Large intestine (tissue), 12 donors: ENCODE measurements at places on chromosomes 3 and 15. TPM values are rescaled to one million over a fixed set of nuclear protein-coding genes. Genes with fewer than 3 reads are reported as not detected.
A peak's percentile ranks its signal among the peaks of the same experiment; 100 is the strongest.

The ATP2B2 gene
- polyA plus RNA-seq = 1.5 TPM

GRCh38 chr3:94171954-94172353, 109.1 kb downstream of the NSUN3 start:
- H3K4me3 ChIP-seq = no peak overlapping the region
- H3K27me3 ChIP-seq = no peaks in the 10 kb centered on the region
- no peaks in the 10 kb centered on the region for H3K4me1 ChIP-seq
- H3K36me3 ChIP-seq = no peaks in the 10 kb centered on the region
- DNase-seq = no peak

GRCh38 chr3:21847005-21847404, 96.0 kb upstream of the ZNF385D start:
- H3K4me3 ChIP-seq = no peak overlapping the region
- no peak overlapping the region for H3K27ac ChIP-seq
- H3K27me3 ChIP-seq = no peaks in the 10 kb centered on the region
- no peak for DNase-seq
- no peaks in the 10 kb centered on the region for H3K36me3 ChIP-seq

GRCh38 chr3:52030714-52031310, 25.6 kb downstream of the DUSP7 start:
- no peak overlapping the region for H3K4me3 ChIP-seq
- no peak for DNase-seq
- H3K4me1 ChIP-seq = peaks cover 19% of the 10 kb centered on the region
- no peak overlapping the region for H3K27ac ChIP-seq
- H3K36me3 ChIP-seq = no peaks in the 10 kb centered on the region
- no peaks in the 10 kb centered on the region for H3K27me3 ChIP-seq

- H3K4me3 ChIP-seq = no peak overlapping the region
- H3K27me3 ChIP-seq = no peaks in the 10 kb centered on the region
- H3K36me3 ChIP-seq = no peaks in the 10 kb centered on the region
- H3K27ac ChIP-seq = no peak overlapping the region
- no peak for DNase-seq
These were observed 472.7 kb downstream of the RAP2B start for GRCh38 chr3:153634683-153635082.

- DNase-seq = no peak
- no peak overlapping the region for H3K4me3 ChIP-seq
- no peak overlapping the region for H3K27ac ChIP-seq
- no peaks in the 10 kb centered on the region for H3K36me3 ChIP-seq
- no peaks in the 10 kb centered on the region for H3K27me3 ChIP-seq
These were observed 41.5 kb downstream of the MGLL start for GRCh38 chr3:127780536-127781400.

- peak overlapping the region; percentile 93 for H3K27ac ChIP-seq
- DNase-seq = peak; percentile 60
- peaks cover 76% of the 10 kb centered on the region for H3K4me1 ChIP-seq
- no peak overlapping the region for H3K4me3 ChIP-seq
These were observed 5.2 kb downstream of the ANXA2 start for GRCh38 chr15:60392601-60392985.

The BOC gene
- polyA plus RNA-seq = 14.7 TPM

GRCh38 chr3:32143849-32144757, 37.7 kb downstream of the GPD1L start:
- no peak overlapping the region for H3K4me3 ChIP-seq
- no peaks in the 10 kb centered on the region for H3K4me1 ChIP-seq
- DNase-seq = peak; percentile 67
- H3K27me3 ChIP-seq = no peaks in the 10 kb centered on the region
- H3K36me3 ChIP-seq = peaks cover 17% of the 10 kb centered on the region

GRCh38 chr3:14914779-14915117, 32.6 kb upstream of the NR2C2 start:
- H3K4me3 ChIP-seq = no peak overlapping the region
- no peak for DNase-seq
- no peaks in the 10 kb centered on the region for H3K4me1 ChIP-seq
- no peak overlapping the region for H3K27ac ChIP-seq
- H3K27me3 ChIP-seq = peaks cover 12% of the 10 kb centered on the region

- no peaks in the 10 kb centered on the region for H3K36me3 ChIP-seq
- H3K27ac ChIP-seq = no peak overlapping the region
- no peaks in the 10 kb centered on the region for H3K27me3 ChIP-seq
- no peak for DNase-seq
These were observed 227.7 kb downstream of the TLE3 start for GRCh38 chr15:69869881-69870505.

- peaks cover 26% of the 10 kb centered on the region for H3K27me3 ChIP-seq
- DNase-seq = no peak
- H3K4me3 ChIP-seq = no peak overlapping the region
- H3K27ac ChIP-seq = no peak overlapping the region
- H3K36me3 ChIP-seq = no peaks in the 10 kb centered on the region
These were observed 16.4 kb downstream of the TAFA4 start for GRCh38 chr3:68915973-68916372.

- H3K4me1 ChIP-seq = no peaks in the 10 kb centered on the region
- peaks cover 60% of the 10 kb centered on the region for H3K36me3 ChIP-seq
- DNase-seq = no peak
- H3K27ac ChIP-seq = no peak overlapping the region
- H3K27me3 ChIP-seq = no peaks in the 10 kb centered on the region
These were observed 62.7 kb downstream of the TASOR start for GRCh38 chr3:56620371-56620770.

DNA sequence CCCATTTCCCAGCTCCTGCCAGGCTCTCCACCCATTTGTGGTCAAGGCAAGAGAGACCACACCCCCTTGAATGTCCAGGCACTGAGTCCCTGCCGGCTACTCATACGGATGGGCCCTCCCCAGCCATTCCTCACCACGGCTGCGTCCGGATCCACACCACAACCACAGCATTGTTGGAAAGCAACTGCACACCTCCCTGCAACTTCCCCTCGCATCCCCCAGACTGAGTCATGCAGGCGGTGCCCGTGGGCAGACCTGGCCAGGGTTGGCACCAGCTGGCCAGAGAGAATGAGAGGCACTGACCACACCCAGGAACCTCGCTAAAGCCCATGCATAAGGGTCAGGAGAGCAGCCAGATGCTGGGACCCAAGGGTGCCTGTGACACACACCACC, 30.5 kb downstream of the LOXL1 start:
- DNase-seq = no peak
- no peak overlapping the region for H3K4me3 ChIP-seq
- peaks cover 6% of the 10 kb centered on the region for H3K4me1 ChIP-seq
- no peaks in the 10 kb centered on the region for H3K36me3 ChIP-seq

GRCh38 chr15:69385831-69386230, 28.3 kb upstream of the KIF23 start:
- DNase-seq = no peak
- H3K27me3 ChIP-seq = no peaks in the 10 kb centered on the region
- H3K4me3 ChIP-seq = no peak overlapping the region

DNA sequence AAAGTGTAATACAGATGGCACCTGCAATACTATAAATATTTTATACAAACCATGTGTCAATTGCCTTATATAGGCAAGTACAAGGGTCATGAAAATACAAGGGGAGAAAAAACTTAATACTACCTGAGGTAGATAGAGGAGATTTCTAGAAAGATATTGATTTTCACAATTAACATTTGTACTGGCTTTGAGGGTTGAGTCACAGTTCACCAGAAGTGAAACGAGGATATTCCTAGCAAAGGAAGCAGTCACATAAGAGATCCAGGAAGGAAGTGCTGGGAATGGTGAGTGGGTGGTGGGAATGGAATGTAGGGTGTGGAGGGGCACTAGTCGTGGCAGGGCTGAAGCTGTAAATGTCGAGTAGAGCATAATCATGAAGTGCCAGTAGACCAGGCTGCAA, 108.7 kb downstream of the P2RY1 start:
- H3K27me3 ChIP-seq = peaks cover under 1% of the 10 kb centered on the region
- H3K27ac ChIP-seq = no peak overlapping the region
- H3K36me3 ChIP-seq = no peaks in the 10 kb centered on the region
- H3K4me3 ChIP-seq = no peak overlapping the region

DNA sequence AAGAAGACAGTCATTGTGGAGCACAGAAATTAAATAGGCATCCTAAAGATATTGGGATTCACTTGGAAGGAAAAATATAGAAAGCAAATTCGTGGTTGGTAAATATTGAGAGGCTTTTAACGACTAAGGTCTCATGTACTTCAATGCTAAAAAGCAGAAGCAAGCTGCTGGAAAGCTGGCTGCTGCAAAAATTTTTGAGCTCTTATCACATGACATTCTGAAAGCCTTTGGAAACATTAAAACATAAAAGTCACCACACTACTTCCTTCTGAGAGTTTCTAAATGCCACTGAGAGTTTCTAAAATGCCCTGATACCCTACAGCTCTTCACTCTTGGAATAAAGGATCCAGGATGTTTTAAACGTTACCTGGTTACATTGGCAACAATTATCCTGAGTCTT, 39.0 kb upstream of the CBLB start:
- H3K4me3 ChIP-seq = no peak overlapping the region
- no peaks in the 10 kb centered on the region for H3K4me1 ChIP-seq
- H3K27ac ChIP-seq = no peak overlapping the region
- no peaks in the 10 kb centered on the region for H3K27me3 ChIP-seq
- DNase-seq = no peak

DNA sequence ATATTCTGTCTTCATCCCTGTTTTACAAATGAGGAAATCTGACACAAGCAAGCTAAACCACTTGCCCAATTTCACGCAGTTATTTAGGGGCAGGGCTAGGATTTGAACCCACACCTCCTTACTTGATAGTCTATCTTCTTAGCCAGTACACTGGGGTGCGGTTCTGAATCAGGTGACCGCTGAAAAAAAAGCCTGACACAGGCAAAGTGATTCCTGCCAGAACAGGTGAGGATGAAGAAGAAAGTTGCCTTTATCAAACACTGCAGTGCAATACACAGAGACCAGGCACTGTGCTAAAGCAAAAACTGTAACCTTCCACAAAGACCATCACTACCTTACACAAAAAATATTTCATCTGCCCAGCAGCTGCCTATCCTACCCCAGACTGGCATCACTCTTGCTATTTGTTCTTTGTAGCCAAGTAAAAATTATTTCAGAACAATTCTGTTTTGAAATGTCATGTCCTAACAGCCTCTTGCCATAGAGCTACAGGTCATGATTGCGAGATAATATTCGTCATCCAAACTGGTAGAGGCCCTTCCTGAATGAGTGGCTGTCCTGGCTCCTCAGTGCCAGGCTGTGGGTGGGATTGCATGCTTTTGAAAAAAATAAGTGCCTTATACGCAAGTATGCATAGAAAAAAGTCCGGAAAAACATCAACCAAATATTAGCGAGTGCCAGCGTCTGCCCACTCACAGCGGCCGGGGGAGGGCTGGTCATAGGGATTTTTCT, 142.3 kb upstream of the TPM1 start:
- H3K27me3 ChIP-seq = no peaks in the 10 kb centered on the region
- no peaks in the 10 kb centered on the region for H3K36me3 ChIP-seq

DNA sequence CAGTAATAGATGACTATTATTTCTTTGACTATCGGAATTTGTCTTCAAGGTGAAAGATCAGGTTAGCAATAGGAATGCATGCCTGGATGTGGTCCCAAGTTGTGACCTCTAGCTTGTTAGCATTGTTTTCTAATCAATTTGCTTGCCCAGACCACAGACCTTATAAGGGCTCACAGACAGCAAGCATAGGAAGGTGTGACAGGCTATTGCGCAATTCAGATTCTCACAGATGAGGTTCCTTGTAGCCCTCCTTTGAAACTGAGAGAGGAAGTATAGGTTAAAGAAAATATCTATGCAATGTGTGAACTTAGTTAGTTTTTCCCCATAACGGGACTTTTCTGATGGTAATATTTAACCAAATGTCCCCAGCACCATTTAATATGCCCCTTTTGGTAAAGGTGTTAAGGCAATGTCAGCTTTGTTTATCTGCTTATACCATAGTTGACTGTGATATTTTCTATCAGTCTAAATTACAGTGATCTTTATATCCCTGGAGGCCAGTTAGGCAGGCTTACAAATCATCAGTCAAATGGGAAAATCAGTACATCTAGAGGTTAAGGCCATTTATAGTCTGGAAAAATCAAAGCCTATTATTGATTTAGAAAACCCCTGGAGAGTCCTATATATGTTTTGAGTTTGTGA, 168.1 kb upstream of the MBNL1 start:
- DNase-seq = peak; percentile 50
- H3K4me1 ChIP-seq = no peaks in the 10 kb centered on the region
- H3K27ac ChIP-seq = no peak overlapping the region
- H3K36me3 ChIP-seq = no peaks in the 10 kb centered on the region

DNA sequence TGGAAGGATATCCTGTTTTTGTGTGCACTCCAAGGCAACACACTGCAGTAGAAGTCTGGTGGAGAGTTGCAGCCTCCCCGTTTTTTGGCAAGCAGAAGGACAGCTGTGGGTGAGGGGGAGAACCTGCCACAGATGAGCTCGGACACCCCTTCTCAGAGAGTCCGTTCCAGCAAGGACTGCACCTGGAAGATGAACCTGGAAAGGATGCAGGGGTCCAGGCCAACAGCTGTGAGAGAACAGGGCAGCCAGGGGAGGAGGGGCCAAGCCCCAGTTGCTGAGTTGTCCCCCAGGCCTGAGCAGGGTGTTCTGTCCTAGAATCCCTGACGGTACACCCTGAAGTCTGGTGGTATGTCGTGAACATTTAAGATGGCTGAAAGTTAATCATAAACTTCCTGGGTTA, 30.2 kb downstream of the ZXDC start:
- H3K36me3 ChIP-seq = peaks cover 48% of the 10 kb centered on the region
- H3K27me3 ChIP-seq = no peaks in the 10 kb centered on the region
- H3K4me3 ChIP-seq = no peak overlapping the region

DNA sequence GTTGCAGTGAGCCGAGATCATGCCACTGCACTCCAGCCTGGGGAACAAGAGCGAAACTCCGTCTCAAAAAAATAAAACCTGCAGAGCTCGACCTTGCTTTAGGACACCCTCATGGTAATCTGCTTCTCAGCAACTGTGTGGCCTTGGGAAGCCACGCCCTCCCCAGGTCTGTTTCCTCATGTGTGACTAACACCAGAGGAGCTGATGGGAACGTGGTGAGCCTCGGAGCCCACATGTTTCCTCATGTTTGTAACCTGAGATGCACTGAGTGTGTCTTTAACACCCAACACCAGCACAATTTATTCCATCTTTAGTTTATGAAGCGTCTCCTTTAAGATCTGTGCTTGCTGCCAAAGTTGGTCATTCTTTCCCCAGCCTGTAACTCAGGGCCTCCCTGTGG, 142.8 kb downstream of the OCA2 start:
- DNase-seq = no peak
- H3K27me3 ChIP-seq = no peaks in the 10 kb centered on the region
- H3K36me3 ChIP-seq = no peaks in the 10 kb centered on the region
- no peak overlapping the region for H3K4me3 ChIP-seq

GRCh38 chr3:149507491-149508324, 33.2 kb downstream of the TM4SF4 start:
- H3K27me3 ChIP-seq = no peaks in the 10 kb centered on the region
- no peak for DNase-seq
- no peak overlapping the region for H3K27ac ChIP-seq

DNA sequence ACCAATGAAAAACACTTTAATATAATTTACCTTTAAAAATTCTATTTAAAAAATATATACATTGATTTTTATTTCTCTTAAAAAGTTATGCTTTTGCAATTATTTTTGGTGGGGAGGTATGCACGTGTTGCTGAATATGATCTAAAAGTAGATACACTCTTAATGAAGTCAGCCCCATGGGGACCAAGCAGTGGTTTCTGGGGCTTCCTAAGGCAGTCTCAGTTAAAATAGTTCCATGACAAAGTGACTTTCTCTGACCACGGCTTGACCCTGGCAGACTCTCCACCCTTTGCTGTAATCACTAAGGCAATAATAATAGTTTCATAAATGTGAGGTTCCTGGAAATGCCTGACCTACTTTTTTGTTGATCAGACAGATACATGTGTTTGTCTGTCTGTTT, 50.4 kb downstream of the CCR4 start:
- H3K36me3 ChIP-seq = peaks cover 39% of the 10 kb centered on the region
- DNase-seq = no peak
- H3K4me1 ChIP-seq = peaks cover 2% of the 10 kb centered on the region
